ENCODE measurements at places on chromosomes 5 and 9.
A peak's percentile ranks its signal among the peaks of the same experiment; 100 is the strongest.

DNA sequence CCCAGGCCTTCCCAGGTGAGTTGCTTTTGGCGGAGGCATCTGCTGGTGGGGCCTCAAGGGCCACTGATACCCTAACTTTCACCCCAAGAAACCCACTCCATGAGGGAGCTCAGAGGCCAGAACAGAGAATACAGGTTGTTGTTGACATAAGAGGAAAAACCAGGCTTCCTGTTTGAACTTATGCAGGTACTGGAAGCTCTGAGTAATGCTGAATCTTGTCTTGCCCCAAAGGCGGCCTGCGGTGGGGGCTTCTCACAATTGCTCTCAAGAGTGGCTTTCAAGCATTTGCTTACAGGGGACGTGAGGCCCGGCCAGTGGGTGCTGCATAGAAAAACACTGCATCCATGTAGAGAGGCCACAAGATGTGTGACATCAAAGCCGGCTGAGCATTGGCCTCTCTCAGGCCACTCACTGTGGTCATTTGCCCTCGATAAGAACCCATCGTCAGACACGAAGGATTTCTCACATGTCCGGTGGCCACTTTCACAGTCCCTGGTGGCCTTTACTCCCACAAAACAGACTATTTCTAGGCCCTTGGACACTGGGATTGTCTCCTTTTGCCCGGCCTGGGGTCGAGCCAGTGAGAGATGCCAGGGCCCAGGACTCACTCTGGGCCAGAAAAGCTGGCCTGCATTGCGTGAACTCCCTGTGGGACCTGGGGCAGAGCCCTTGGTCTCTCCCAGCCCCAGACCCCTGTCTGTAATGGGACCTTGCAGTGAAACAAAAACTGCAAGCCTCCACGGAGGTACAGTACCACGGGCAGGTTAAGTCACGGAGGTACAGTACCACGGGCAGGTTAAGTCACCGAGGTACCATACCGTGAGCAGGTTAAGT lies 34.5 kb upstream of the TCF7 start:
- DNase-seq, result no peak

DNA sequence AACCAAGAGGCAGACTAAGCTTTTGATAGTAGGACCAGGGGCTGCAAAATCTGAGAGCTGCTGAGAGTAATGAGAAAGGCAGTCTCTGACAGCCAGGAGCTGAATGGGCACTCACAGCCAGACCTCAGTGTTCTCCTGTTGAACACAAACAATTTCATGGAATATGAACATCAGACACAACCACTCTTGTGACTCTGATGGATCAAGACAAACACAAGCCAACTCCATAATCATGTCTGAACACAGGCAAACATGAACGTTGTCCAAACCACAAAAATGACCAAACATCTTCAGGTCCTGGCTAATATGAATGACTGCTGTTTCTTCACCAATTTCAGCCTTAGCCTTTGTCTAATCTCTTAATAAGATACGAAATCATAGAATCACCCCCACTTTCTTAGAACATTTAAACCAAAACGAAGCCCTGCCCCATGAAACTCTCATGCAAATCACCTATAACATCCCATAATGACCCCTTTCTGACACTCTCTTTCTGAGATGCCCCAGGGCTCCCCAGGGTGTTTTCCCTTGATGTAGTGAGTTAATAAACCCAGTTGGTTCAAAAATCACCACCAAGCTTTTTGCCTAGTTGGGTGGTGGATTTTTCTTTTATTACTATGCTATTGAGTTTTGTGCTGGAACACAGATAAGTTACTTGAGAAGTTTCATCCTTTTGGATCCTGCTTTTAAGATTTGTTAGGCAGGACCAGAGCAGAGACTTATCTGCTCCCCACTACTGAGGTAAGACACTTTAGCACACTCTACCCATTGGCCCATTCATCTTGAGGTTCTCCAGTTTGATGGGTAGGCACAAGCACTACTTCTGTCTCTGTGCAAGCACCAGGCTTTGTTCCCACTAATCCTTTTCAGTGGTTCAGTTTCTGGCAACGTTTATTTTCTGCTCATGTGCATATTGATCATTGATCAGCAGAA lies 5.9 kb upstream of the ERAP2 start:
- no peak for DNase-seq

DNA sequence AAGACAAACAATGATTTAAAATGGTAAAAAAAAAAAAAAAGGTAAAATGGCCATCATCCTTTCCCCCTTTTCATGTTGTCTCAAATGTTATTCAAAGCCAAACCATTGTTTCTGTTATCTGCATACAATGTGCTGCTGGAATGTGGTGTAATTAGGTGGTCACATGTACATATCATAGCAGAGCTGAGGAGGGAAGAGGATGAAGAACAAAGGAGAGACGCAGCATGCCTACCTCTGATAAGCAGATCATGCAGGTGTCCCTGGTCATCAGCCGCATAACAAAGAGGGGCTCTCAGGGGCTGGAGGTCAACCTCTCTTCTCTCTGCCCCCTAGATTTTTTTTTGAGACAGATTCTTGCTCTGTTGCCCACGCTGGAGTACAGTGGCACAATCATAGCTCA lies 141.0 kb downstream of the CARTPT start:
- DNase-seq, result no peak

DNA sequence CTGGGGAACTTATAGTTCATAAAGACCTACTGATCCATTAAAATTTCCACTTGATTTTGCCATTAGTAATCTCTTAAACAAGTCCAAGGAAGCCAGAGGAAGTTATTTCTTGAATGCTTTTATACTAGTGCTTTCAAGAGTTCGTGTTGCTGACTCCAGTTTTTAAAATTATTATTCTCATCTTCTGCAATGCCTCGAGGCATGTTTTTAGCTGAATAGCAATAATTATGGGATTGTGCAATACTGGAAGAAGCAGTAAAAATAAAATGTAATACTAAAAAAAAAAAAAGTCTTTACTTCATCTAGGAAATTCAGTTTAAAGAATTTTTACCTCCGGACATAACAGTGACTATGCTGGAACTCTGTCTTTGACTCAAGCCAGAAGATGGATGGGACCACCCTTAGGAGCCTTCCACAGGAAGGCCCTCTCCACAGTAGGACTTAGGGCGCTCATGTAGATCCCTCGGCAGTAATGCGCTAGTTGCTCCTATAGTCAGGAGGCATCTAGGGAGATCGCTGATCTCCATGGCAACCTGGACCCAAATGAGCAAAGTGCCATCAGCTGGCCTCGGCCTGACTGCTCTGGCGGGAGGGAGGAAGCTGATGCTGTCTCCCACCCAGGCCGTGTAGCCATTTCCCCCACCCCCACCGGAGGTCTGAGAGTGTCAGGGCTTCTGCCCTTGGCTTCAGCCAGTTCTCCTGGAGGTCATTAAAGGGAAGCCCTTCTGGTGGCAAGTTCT lies 56.7 kb downstream of the DAPK1 start:
- DNase-seq, result no peak

DNA sequence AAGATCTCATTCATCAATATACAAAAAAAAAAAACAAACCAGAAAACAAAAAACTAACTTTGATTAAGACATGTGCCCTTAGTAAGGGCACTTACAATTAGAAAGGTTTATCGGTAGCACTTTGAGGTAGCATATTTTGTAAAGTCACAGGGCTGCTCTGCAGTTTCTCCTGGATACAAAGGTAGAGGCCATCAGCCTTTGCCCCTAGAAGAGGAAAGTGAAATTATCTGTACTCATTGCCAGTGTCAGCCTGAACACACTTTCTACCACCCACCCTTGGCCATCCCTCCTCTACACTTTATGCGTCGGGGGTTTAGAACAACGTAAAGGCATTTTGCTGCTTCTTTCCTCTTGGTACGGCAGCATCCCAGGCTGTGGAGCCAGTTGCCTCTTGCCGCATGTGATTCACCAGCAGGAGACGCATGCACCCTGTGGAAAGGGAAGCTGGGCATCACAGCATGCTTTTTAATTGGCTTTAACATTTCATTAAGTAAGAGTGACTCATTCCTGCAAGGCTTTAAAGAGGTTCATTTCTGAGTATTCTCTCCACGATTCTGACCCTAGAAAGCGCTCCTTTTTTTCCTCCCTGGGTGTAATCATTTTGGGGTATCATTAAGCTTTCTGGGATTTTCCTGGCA lies 84.6 kb downstream of the CEMIP2 start:
- DNase-seq, result no peak

- DNase-seq, result no peak
Observed at GRCh38 chr9:35605351-35606137, 482 bp downstream of the TESK1 start.

- DNase-seq, result no peak
Observed at GRCh38 chr5:118551716-118552115, 436.6 kb downstream of the DTWD2 start.

GRCh38 chr5:130874861-130875417 lies 290.1 kb downstream of the HINT1 start:
- DNase-seq, result no peak

DNA sequence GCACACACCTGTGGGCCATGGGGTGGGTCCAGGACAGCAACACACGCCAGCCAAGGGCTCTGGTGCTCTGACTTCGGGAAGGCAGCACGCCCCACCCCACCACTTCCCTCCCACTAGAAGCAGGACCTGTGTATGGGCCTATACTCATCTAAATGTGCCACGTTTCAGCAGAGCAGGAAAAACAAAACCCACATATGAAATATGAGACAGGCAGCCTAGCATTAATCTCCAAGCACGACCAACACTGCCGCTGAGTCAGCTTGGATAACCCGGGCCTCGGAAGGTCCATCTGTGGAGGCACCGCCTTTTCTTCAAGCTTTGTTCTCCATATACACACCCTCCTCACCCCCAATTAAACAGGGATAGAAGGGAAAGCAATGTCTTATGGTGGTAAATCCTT lies 203.1 kb downstream of the ROR2 start:
- DNase-seq, result no peak

DNA sequence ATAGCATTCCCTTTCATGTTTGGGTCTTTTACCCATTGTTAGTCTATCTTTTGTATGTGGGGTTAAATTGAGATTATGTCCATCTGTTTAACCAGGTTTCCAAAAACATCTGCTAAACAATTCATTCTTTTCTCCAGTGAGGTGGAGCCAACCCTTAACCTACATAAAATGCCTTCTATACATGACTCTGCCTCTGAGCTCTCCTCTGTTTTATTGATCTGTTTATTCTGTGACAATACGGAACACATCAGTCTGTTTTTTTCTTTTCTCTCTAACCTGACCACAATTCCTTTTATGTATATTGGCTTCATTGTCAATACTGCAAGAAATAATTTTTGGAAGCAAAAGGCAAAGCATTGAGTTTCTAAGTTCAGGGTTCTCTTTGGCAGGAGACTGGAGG lies 9.9 kb upstream of the ARL15 start:
- DNase-seq, result no peak

GRCh38 chr9:14136047-14136635 lies 177.8 kb downstream of the NFIB start:
- DNase-seq, result peak; percentile 92

Data from NCI-H1930 (cell line).